SK-N-MC (cell line): ENCODE measurements at places on chromosomes 3 and 15.

GRCh38 chr15:38533416-38533915 lies 31.1 kb downstream of the RASGRP1 start:
- no peak for DNase-seq

DNA sequence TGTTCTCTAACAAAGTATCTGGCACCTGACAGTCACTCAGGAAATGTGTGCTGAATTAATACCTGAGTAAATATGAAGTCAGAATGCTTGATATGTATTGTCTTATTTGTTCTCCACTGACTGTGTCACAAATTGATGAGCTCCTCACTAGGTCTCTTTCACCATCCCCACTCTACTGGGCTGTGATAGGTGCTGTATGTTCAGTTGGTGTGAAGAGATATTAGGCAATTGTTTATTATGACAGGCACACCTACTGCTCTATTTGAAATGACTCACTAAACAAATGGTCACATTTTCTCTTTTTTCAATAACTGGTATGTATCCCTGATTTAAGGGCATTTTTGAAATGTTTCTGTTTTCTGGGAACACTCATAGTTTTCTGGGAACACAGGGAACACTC lies 25.2 kb upstream of the CCDC39 start:
- DNase-seq: no peak

GRCh38 chr3:39165518-39165917 lies 12.1 kb upstream of the CSRNP1 start:
- DNase-seq: no peak

- DNase-seq: no peak
Observed at GRCh38 chr15:64665179-64665578, 110.2 kb downstream of the RBPMS2 start.

DNA sequence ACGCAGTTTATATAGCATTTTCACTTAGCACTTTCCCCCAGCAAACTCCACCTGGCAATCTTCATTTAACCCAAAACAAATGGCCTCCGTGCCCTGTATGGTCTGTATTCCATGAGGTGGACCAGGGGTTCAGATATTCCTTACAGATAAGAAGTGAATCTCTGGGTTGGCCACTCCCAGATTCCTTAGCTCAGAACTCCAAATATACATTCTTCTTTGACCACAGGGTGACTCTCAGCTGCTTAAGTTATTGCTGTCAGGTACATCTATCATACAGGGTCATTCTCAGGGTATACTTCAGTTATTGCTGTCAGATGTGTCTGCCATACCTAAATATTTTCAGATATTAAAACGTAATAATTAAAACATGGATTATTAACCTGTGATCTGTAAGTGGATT lies 229.8 kb downstream of the TBL1XR1 start:
- no peak for DNase-seq

GRCh38 chr3:100972867-100973266 lies 20.4 kb downstream of the ABI3BP start:
- DNase-seq: no peak

DNA sequence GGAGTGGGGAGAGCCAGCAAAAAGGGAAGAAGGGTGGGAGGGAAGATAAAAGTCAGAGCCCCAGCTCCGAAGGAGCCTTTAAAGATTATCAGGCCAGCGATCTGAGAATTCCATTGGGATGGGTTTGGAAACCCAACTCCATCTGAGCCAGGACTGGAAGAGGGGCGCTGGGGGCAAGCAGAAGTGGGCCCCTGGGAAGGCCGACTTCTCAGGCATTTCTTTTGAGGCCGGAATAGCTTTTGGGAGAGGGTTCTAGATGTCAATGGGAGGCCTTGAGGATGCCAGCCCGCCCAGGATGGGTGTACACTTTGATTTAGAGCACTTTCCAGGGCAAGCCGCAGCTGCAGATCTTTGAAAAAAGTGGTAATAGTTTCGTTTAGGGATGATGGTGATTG lies 6.6 kb upstream of the SOX2 start:
- no peak for DNase-seq

DNA sequence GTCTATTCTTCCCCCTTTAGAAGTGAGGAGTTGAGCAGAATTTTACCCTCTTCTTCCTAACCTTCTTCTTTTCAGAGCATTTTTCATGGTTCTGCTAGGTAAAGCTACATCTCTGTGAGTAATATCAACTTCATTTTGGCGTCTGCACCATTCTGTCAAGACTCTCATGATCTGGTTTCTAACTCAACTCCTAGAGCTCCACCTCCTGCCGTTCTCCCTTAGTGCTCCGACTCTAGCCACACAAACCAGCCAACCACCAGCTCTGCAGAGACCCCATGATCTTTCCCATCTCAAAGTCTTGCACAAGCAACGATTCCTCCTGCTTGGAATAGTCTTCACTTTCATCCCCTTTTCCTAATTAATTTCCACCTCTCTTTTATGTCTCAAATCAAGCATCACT lies 193.9 kb upstream of the TMC3 start:
- DNase-seq: no peak

GRCh38 chr15:35690698-35691116 lies 144.7 kb upstream of the DPH6 start:
- DNase-seq: no peak

DNA sequence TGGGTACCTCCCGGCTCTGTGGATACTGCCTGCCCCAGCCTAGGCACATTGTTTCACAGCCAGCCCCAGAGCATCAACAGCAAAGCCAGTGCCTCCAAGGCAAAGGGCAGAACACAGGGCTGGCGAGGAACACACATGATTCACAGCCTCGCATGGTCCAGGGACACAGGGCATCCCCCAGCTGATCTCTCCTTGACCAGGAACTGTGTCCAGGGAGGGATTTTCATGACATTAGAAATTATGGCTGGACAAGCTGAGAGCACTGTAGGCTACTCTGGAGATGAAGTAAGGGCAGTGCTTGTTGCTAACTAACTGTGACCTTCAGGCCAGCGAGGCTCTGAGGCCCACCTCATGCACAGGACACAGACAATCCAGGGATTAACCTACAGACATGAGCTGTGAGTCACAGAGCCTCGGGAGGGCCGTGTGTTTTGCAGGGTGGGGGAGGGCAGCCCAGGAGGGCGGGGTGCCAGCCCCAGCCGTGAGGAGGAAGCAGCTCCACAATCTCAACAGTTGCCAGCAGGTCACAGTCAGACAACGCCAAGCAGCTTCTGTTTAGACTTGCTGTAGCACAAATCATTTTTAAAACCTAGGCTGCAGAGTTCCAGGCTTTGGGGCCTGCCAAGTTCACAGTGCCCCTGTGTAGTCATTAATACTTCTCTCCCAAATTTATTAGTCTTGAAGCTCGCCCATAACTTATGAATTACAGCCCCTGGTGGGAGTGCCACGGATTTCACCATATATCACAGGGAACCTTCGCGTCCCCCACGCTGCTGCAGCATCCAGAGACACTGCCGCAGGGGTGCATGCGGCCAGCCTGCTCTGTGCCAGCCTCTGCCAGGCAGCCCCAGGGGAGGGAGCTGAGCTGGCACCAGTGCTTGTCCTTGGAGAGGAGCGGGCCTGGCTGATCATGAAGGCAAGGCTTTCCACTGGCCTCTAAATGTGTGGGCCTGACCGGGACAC lies 114.7 kb downstream of the ETFA start:
- no peak for DNase-seq

- DNase-seq: no peak
Observed at GRCh38 chr3:196596355-196596754, 27.9 kb downstream of the FBXO45 start.

- no peak for DNase-seq
Observed at GRCh38 chr3:89098964-89099585, 8.3 kb upstream of the EPHA3 start.

DNA sequence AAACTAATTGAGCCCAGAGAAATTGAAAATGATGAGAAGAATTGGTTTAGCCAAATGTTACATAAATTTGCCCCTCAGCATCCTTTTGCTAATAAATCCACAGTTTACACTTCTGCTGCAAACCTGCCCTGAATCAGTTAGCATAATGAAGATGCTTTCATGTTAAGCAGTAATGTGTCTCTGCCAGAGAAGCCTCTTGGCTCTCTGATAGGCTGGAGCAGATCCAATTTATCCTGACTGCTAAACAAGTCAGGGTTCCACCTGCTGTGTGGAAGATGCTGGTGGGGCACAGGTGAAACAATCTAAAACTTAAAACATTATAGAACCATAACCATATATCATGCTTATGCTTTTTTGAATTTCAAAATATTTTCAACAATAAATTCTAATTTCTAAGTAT lies 946.8 kb downstream of the OTOL1 start:
- DNase-seq: no peak
